ENCODE measurements at places on chromosomes 6 and 20. TPM values are rescaled to one million over a fixed set of nuclear protein-coding genes. Genes with fewer than 3 reads are reported as not detected.

The ECT2L gene
- 0.27 TPM for polyA plus RNA-seq

The FGD2 gene
- 3.0 TPM for polyA plus RNA-seq

GRCh38 chr6:44670146-44670545, 282.6 kb downstream of the CDC5L start:
- DNase-seq: no peak

DNA sequence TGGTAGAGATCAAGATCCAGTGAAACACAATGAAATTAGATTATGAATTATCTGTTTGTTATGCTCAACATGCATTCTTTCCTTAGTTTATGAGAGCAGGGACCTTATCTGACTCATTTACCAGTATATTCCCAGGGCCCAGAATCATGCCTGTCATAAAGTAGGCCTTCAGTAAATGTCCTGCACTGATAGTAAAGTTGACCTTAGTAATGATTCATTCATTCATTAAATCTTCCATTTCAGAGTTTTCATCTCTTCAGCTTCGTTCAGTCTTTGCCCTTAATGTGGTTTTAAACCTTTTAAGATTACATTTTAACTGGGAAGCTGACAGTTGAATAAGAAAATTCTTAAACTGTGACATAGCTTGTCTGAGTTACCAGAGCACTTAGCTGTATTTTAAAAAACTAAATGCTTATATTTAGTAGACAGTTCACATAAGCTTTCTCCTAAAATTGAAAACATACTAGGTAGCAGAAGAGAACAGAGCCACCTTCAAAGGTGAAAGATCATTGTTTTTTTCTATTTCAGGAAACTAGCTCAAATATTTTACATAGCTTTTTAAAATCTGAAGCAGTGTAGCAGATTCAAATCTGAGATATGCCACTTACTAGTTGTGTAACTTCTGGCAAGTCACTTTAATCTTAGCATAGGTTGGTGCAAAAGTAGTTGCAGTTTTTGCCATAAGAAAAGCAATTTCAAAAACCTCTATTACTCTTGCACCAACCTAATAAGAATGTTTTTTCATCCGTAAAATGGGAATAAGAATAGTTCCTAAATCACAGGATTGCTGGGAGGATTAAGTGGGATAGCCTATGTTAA, 41.4 kb downstream of the MCM8 start:
- DNase-seq: no peak

Data from left renal pelvis (tissue), 4 donors.